Smooth muscle cell of the pulmonary artery (primary cell): ENCODE measurements at places on chromosomes 6 and 20. TPM values are rescaled to one million over a fixed set of nuclear protein-coding genes. Genes with fewer than 3 reads are reported as not detected.

Gene KCNQ2
- not detected in 2 replicates for total RNA-seq

Gene C20orf202
- 0.07 TPM in 1 of 2 replicates, not detected in the other for total RNA-seq

Gene FOXS1
- total RNA-seq, result 20.6 and 23.1 TPM in 2 replicates

Gene GNAS-AS1
- total RNA-seq, result 0.72 and 1.2 TPM in 2 replicates

Gene EBF4
- total RNA-seq, result 0.78 and 0.89 TPM in 2 replicates

Gene SMLR1
- total RNA-seq, result not detected in 2 replicates

Gene ZNF391
- total RNA-seq, result 1.2 and 1.6 TPM in 2 replicates

Gene WFDC13
- total RNA-seq, result not detected in 2 replicates
